LHCN-M2 (cell line): ENCODE measurements at places on chromosomes 7 and 10. TPM values are rescaled to one million over a fixed set of nuclear protein-coding genes. Genes with fewer than 3 reads are reported as not detected.

The ZNF804B gene
- total RNA-seq: not detected in 2 replicates

The RPEL1 gene
- total RNA-seq: not detected in 2 replicates

The PILRA gene
- total RNA-seq: not detected in 2 replicates

The C10orf62 gene
- total RNA-seq: 0.11 TPM in 1 of 2 replicates, not detected in the other

The NUTM2B gene
- 0.34 and 0.58 TPM in 2 replicates for total RNA-seq

GRCh38 chr10:125756196-125756595, 19.4 kb downstream of the MMP21 start:
- no peak for DNase-seq

- peak; percentile 10 for DNase-seq
These were observed 191.7 kb downstream of the SEMA3E start for GRCh38 chr7:83457022-83457892.

- DNase-seq: no peak
These were observed 1.1 kb downstream of the FIS1 start for GRCh38 chr7:101243646-101244374.

GRCh38 chr7:64992971-64993370, 2.1 kb upstream of the ZNF117 start:
- DNase-seq: no peak

GRCh38 chr7:130091999-130092398, 21.7 kb downstream of the KLHDC10 start:
- DNase-seq: no peak

DNA sequence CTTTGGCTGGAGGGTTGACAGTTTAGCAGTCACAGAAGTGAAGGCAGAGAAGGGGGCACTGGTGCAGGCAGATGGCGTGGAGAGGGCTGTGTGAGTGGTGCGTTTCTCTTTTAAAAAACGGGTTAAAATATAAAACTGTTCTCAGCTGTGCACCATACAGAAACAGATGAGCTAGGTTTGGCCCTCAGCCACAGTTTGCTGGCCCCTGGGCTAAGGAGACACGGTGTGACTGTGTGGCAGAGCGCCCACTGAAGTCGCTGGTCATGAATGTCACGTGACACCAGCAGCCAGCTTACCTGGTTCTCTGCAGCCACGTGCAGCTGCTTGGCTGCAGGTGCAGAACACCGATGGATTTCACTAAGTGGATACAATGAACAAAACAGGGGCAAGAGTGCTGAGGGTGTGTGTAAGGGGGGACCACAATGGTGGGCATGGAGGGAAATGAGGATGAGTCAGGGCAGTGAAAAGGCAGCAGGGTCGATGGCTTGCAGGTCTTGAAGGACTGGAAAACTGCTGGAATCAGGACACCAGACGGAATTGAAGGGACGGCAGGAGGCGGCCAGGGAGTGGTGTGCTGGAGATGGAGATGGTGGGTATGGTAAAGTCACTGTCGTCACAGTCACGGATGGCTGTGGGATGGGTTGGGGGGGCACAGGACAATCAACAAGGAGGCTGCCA, 7.4 kb downstream of the ZNF746 start:
- DNase-seq: no peak

DNA sequence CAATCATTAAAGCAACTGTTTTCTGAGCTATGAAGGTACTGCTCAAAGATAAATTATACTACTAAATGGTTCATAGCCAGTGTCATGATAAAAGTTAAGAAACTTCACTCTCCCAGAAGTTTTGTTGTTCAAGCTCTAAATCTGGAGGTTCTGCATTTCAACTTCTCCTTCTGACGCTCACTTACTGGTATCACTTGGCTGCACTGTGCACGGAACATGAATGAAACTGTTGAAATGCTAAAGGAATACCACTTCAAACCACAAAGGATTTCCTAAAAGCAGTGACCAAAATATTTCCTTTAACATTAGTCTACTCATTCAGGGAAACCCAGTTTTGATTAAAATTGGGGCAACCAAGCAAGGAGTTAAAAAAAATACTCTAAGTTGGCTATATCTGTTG, 93.6 kb downstream of the UBE2H start:
- DNase-seq: no peak

GRCh38 chr10:84201244-84201606, 6.9 kb downstream of the CDHR1 start:
- no peak for DNase-seq

GRCh38 chr10:43293677-43294057, 26.8 kb upstream of the RASGEF1A start:
- no peak for DNase-seq

- DNase-seq: no peak
These were observed 306.7 kb downstream of the GPR158 start for GRCh38 chr10:25481467-25481866.

- no peak for DNase-seq
These were observed 47.4 kb downstream of the JAZF1 start for GRCh38 chr7:28132959-28133870.

- no peak for DNase-seq
These were observed 107.6 kb downstream of the DIP2C start for GRCh38 chr10:581776-582330.

GRCh38 chr7:28008171-28008570, 172.4 kb downstream of the JAZF1 start:
- DNase-seq: no peak

DNA sequence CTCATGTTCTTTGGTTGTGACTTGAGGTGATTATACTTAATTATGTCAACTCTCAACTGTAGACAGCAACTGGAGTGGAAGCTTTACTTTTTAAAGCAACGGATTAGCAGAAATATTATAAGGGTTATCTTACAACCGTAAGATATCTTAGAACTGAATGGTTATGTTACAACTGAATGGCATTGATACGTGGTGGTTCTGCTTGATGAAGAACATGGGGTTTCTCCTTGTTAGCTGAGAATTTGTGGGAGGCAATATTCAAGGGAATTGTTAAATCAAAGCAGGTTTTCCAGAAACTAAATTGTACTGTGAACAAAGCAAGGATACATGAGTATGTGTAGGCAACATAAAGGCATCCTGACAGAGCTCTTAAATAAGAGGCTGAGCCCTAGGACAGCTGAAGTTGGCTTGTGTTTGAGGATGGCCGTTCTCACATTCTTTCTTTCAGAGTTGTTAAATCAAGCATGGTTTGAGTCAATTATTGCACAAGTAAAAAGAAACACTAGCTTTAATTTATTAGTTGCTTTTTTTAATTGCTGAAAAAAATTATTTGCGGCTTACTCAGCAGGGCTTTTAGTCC, 350.0 kb downstream of the PLXDC2 start:
- DNase-seq: no peak

DNA sequence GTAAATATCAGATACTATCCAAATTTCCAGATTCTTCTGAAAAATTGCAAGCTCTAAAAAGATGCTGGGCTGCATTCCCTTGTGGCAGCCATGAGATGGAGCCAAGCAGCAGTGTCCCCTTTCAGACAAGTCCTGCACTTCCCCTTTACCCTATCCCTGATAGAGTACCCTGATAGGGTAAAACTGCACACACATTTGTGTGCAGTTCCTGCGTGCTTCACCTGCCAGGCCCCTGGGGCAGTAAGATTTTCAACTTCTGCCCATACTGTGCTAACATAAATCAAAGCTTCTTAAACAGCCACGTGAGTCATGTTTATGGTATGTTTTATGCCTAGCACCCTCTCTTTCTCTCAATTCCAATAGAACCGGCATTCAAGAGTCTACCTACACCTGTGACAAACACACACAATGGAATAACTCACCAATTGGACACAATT, 52.2 kb downstream of the IFIT5 start:
- peak; percentile 63 for DNase-seq
